ENCODE measurements at places on chromosomes 13 and 19.

- peak; percentile 46 for DNase-seq
These were observed 17.2 kb downstream of the CRTC1 start for GRCh38 chr19:18700501-18701249.

GRCh38 chr19:13056052-13056660, 46.5 kb downstream of the LYL1 start:
- no peak for DNase-seq

DNA sequence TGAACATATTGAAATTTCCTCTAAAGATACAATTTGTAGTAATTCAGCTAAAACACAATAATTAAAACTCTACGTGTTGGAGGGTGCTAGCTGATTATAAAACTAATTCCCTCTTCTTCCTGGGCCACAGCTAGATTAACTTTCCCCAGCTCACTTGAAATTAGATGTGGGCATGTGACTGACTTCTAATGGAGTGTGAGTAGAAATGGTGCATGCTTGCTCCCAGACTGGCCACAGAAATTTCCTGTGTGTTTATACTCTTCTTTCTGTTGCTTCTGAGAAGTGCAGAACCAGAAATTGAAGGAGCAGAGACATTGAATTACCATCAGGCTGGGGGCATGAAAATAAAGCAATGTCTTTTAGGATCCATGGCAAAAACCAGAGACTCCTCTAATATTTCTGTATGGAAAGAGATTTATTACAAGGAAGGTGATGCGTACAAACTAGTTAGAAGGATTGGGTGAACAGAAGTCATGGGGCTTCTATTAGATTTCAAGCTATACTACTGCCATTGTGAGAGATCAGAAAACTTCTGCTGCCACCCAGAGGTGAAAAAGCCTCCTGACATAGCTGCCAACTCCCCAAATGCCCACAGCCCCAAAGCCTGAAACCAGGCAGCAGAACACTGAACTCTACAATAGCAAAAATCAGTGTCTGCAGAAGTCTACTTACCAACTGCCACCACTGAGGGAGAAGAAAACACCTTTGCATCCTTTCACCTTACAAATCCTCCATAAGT, 379.2 kb upstream of the MIR17HG start:
- no peak for DNase-seq

GRCh38 chr19:41299046-41299754, 10.8 kb upstream of the CCDC97 start:
- no peak for DNase-seq

- DNase-seq = peak; percentile 23
These were observed 75.3 kb downstream of the CACNA1A start for GRCh38 chr19:13430790-13431582.

- no peak for DNase-seq
These were observed 48.1 kb downstream of the TNFRSF19 start for GRCh38 chr13:23618341-23618740.
